D341Med (cell line): ENCODE measurements at places on chromosomes 6 and 20.

DNA sequence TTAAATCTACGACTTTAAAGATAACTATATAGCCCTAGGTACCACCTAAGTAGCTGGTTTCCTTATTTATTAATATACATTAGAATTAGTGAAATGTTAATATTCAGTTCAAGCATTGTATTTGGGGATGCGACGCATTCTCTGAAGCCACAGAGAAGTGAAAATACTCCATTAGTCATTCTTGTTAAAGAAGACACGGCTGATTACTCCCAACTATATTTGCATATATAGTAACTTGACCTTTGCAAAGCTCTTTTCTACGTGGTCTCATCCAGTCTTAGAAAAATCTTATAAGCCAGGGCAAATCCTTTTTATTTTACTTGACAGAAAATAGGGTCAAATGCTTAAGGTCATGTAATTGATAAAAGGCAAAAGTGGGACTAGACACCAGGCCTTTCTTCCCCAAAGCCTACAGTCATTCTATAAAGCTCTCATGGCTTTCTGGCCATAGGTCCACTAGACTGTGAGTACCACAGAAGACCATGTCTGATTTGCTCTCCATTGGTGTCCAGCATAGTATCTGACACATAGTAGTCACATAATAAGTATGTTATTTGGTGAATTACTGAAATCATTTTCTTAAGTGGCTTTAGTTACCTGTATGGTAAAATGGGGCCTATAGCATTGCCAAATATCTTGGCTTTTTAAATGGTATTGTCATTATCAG, 11.3 kb downstream of the ZHX3 start:
- DNase-seq = no peak

DNA sequence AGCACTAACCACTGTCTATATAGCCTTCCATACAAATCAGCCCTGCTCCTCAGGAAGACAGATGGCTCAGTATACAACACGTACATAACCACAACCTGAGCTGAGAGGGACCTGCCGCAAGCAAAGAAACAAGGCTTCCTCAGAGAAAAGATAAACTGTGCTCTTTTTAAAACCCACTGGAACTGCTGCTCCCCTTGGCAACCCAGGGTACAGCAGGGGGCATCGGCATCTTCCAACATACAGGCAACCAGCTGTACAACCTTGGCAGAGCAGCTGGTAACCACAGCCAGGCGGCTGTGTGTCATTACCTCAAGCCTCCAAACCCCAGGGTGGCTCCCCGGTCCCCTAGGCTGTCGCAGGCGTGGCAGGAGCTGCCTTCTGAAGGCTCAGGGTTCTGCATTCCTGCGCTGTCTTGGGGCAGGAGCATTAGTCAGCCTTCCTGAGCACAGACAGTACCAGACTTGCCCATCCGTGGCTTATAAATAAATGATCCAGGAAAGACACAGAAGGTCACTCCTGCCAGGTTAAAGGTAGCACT, 249.5 kb downstream of the ADGRG6 start:
- peak; percentile 35 for DNase-seq

DNA sequence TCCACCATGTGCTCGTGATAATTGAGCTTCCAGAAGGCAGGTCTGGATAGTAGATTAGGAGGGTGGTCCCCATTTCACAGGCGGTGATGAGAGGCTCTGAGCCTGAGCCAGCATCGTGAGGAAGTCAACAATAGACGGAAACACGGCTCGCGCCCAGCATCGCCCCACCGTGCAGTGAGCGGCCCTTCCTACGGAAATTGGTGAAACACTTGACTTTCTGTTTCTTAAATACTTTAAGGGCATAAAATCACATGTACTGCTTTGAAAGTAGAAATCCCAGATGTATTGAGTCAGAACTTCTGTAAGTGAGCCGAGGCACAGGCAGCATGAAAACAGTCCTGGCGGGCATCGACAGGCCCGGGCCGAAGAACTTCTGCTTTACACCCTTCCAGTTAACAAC, 4.3 kb upstream of the KIF25 start:
- DNase-seq = no peak

- DNase-seq = no peak
These were observed 189.9 kb downstream of the CENPW start for GRCh38 chr6:126529637-126530362.

DNA sequence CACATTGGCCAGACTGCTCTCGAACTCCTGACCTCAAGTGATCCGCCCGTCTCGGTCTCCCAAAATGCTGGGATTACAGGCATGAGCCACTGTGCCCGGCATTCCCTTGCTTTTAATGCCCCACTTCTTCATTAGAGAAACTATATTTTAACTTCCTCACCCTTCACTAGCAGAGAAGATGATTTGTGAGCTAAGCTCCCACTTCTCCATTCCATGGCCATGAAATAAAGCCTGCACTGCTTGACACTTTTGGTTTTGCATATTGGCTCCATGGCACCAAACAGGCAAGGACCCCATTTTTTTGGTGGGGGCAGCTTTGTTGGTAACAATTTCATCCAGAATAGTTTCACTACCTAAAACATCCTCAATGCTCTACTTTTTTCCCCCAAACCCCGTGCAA, 145.3 kb downstream of the TFAP2B start:
- no peak for DNase-seq

DNA sequence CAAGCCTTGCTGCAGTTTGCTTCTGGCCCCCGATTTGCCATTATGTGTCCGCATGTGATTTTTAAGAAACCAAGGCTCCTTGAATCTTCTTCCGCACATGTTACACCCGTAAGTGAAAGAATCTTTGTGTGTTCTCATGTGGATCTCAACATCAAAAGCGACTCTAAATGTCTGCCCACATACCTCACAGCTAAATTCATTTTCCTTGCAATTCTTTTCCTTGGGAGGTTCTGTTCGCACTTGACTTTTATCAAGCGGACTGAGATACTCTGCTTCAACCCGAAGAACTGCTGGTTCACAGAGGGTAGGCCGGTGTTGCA, 11.4 kb downstream of the ZNF217 start:
- DNase-seq = no peak

GRCh38 chr20:33540427-33540826, 50.5 kb downstream of the CBFA2T2 start:
- DNase-seq = no peak

DNA sequence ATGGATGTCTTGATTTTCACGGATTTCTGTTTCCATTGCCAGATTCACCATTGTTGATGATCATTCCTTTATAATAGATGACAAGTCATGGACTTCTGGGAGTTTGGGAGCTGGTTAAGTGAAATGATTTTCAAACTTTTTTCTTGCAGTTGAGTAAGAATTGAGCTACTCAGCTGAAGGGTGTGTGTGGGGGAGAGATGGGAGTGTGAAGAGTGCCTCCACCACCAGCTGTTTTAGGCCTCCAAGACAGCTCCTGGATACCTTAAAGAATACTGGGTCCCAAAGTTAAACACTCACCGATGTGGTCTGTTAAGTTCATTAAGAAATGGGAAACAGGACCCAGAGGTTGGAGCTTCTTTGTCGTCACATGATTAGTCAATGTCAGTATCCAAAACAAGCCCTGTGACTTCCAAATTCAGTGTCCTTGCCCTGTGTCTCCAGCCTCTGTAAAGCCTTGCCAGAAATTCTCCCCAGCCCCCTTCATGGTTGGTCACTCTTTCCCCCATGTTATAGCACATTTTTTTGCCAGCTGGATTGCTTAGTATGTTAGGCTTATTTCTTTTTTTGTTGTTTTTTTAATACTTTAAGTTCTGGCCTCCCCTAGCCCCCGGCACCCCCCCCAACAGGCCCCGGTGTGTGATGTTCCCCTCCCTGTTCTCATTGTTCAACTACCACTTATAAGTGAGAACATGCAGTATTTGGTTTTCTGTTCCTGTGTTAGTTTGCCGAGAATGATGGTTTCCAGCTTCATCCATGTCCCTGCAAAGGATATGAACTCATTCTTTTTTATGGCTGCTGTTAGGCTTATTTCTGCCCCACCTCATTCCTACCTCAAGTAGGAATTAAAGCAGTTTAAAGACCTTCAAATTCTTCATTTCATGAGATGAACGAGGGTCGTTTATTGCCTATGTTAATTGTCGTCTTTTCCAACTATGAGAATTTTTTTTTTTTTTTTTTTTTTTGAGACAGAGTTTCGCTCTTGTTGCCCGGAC, 26.9 kb downstream of the BICRAL start:
- no peak for DNase-seq

- DNase-seq = no peak
These were observed 6.2 kb downstream of the TREML1 start for GRCh38 chr6:41147917-41148316.
